ENCODE measurements at places on chromosomes 12 and 14.
A peak's percentile ranks its signal among the peaks of the same experiment; 100 is the strongest.

DNA sequence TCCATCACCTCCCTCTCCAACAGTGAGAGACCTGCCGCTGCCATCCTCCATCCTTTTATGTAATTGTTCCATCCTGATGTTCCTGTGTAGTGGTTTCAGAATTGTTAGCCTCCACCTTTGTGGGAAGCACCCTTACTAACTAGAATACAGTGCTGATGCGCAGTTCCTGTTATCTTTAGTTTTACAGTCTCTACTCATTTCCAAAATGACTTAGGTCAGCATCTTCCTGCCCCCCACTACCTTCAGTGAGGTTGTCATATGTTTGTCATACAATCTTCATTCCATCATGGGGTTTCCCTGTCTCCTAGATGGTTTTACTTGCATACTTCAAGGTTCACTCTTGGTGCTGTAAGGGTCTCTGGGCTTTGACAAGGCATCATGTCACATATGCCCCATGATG lies 69.8 kb downstream of the EML1 start:
- no peak for DNase-seq

- no peak for DNase-seq
Measured at GRCh38 chr14:31071151-31071550, 45.0 kb upstream of the STRN3 start.

DNA sequence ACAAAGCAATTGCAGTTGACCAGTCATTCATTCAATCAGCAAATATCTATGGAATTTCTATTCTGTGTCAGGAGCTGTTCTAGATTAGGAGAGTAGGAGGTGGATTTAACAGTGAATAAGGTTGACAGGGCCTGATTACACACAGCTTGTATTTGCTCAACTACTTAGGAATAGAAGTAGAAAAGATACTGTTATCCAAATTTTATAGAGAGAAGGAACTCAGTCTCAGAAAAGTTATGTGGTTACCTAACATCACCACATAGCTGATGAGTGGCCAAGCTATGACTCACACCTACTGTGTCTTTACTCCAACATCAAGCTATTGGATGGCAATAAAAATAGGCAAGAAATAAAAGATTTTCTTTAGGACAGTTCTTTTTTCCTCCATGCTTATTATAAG lies 374.8 kb downstream of the RMST start:
- DNase-seq: peak; percentile 35

DNA sequence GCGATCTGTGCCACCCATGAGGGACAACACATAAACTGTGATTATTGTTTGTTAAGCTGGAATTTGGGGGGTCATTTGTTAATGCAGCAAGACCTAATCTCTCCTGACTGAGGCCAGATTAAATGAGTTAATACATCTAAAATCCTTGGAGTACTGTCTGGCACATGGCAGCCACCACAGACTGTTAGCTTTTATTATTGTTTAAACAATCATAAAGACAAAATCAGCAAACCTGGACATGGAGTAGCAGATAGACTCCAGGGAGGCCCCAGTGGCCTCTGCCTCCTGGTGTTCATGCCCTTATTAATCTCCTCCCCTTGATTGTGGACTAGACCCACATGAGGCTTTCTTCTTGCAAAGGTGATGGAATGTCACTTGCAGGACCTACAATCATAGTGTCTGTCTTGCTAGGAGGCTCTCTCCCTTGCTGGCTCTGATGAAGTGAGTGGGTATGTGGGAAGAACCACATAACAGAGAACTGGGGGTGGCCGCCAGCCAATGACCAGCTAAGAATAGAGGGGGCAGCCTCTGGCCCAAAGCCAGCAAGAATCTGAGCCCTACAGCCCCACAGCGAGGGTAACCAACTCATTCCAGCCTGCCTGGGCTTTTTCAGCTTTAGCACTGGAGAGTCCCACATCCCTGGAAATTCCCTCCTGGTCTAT lies 142.0 kb downstream of the SCARB1 start:
- no peak for DNase-seq

DNA sequence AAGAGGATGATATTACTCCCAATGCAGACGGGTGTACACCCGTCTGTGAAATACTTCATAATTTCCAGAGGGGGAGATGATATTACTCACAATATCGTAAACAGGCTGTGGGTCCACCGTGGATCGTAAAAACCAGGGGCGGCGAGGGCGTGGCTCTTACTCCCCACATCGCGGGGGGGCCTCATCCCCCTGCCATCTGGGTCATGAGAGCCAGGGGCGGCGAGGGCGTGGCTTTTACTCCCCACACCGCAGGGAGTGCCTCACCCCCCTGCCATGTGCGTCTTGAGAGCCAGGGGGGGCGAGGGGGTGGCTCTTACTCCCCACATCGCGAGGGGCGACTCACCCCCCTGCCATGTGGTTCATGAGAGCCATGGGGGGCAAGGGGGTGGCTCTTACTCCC lies 86.2 kb upstream of the GNG2 start:
- DNase-seq: no peak

GRCh38 chr14:105761842-105762241 lies 235.5 kb downstream of the TMEM121 start:
- no peak for DNase-seq

DNA sequence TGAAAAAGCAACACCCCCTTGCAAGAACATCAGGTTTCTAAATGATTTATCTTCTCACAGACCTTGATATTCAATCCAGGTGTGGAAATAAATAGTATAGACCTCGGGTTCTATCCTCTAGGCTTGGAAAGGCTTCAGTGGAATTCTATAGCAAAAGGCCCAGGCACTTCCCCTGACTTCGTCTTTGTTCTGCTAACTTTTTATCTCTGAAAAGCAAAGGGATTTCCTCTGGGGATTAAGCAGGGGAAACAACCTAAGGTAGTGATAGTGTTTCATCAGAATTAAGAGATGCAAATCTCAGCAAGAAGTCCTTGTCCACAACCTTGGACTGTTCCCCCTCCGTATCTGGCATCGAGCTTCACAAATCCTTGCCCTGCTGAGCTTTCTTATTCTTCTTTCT lies 59.5 kb upstream of the DUSP6 start:
- no peak for DNase-seq

DNA sequence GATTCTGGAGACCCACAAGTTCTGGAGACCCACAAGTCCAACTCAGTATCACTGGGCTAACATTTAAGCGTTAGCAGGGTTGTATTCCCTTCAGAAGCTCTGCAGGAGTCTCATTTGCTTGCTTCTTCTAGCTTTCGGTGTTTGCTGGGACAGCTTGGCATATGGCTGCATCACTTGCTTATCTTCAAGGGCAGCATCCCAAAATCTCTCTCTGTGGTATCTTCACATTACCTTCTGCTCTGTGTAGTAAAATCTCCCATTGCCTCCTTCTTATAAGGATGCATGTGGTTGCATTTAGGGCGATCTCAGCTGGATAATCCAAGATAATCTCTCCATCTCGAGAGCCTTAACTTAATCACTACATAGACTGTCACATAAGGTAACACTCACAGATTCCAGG lies 7.3 kb upstream of the CNTN1 start:
- no peak for DNase-seq

GRCh38 chr12:96514328-96514727 lies 25.0 kb downstream of the CFAP54 start:
- DNase-seq: no peak

- no peak for DNase-seq
Measured at GRCh38 chr12:92029136-92029535, 116.5 kb downstream of the BTG1 start.

DNA sequence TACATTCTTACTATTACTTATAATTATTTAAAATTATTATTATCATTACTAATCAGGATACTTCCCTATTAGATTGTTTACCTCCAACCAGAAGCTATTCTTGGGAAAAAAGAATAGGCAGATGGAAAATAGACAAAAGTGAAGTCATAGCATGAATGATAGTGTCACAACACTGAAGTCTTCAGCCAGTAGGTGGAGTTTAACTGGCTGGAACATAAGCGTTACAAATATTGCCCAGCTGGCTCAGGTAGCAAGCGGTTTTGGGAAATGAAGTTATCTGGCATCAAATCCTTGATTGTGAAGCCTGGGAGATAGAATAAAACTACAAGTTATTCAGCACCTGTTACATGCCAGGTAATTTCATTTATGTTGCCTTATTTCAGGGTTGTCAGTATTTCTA lies 762.9 kb downstream of the C12orf50 start:
- no peak for DNase-seq

GRCh38 chr12:57161491-57161890 lies 14.1 kb upstream of the LRP1-AS start:
- no peak for DNase-seq

GRCh38 chr12:93178154-93178878 lies 199.4 kb upstream of the NUDT4 start:
- DNase-seq: no peak

DNA sequence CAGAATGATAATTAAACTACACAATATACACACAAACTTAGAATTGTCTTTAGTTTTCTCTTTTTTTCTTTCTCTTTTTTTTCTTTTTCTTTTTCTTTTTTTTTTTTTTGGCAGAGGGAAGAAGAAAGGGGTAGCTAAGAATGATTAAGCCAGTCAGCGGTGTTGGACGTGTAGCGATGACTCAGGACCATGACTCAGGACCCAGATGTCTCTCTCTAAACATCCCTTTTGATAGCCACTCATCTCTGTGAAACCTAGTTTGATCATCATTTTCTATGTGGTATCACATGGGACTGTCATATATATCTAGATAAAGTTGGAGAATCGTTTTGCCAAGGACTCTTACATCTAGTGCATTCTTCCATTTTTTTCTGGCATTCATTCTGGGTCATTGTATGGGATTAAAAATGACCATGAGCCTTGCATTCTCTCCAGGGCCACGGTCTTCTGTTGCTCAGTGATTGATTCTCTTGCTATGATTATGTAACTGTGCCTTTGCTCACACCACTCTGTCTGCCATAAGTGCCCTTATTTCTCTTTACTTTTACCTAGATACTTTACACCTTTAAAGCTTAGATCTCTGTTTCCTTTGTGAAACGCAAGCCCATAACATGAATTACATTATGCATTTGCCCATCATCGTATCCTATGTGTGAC lies 26.6 kb upstream of the NRXN3 start:
- DNase-seq: no peak

GRCh38 chr12:26754148-26754547 lies 78.8 kb downstream of the ITPR2 start:
- no peak for DNase-seq

DNA sequence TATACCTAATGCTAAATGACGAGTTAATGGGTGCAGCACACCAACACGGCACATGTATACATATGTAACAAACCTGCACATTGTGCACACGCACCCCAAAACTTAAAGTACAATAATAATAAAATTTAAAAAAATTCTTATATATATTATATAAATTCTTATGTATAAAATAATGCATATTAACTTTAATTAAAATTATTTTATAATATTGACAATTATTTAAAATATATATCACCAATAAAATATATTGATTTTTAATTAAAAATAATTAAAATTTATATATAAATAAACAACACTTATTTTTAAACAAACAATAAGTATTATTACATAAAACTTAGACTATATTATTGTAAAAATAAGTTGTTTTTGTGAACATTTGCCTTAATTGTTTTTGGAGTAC lies 188.8 kb downstream of the SYT1 start:
- no peak for DNase-seq

GRCh38 chr12:55697686-55698085 lies 10.0 kb downstream of the ITGA7 start:
- DNase-seq: no peak

- DNase-seq: no peak
Measured at GRCh38 chr14:47438650-47439140, 236.7 kb downstream of the MDGA2 start.

- no peak for DNase-seq
Measured at GRCh38 chr12:123938679-123939480, 33.8 kb downstream of the CCDC92 start.

GRCh38 chr12:15428632-15429031 lies 106.3 kb downstream of the PTPRO start:
- no peak for DNase-seq

DNA sequence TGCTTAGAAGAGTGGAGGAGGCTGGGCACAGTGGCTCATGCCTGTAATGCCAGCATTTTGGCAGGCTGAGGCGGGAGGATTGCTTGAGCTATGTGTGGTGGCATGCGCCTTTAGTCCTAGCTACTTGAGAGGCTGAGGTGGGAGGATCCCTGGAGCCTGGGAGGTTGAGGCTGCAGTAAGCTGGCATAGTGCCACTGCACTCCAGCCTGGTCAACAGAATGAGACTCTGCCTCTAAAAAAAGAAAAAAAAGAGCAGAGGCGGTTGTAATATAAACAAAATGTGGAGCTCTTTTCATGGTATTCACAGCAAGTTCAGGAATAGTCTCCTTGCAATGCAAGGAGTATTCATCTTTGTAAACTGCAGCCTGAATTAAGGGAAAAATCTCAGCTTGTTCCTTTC lies 27.2 kb downstream of the ARID2 start:
- DNase-seq: no peak

DNA sequence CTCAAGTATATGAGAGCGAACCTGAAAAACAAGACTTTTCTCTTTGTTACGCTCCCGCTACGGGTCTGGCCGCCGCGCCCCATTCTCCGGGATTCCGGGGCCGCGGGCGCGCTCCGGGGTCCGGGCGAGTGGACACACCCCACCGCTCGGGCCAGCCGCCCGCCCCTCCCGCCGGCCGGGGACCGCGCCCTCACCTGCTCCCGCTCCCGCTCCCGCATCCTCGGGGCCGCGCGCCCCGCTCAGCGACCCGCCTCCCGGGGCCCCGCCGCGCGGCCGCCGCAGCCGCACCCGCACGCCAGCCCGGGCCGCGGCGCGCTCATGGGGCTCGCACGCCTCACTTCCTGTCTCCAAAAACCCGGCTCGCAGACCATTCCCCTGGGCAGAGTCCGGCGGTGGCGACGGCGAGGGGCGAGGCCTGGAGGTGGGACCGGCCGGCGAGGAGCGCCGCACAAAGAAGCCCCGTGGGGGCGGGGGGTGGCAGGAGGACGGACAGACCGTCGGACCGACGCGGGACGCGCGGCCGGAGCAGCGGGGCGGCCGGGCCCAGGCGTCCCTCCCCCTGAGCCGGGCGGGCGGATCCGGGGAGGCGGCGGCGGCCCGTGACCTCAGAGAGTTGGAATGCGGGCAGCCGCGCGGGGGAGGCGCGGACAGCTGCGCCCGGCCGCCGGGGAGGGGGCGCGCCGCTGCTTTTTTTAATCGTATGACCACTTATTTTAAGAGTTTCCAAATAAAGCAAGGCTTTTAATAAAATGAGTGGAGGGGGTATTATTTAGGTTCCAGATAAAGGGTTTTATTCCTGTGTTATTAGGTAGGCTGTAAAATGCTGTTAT lies at the start of gene PTPN21:
Gene PTPN21 (minus strand): TSS at position 551 of the 830 bp plus-strand sequence. CDS start 4,590 bp downstream, outside the sequence.
- DNase-seq: peak; percentile 91

DNA sequence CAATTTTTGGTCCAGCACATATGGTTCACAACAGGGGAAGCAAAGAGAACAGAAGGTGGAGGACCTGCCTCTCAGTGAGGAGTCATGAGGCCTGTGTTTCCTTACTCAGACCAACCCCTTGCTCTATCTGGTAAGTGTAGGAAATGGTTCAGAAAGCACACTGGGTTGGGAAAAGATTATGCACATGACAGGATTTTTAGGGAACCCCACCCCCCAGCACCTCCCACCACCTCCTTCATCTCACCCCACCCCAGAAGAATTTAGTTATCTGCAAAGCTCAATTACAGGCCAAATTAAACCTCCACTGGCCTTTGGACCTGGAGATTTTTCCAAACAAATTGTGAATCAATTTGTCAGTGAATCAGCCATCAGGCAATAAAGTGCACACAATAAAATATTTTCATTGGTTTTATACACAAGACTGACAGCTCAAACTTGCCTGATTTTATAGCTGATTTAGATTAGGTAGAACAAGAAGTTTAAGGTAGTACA lies 132.8 kb downstream of the DACT1 start:
- no peak for DNase-seq

GRCh38 chr12:32140877-32141276 lies 34.2 kb downstream of the BICD1 start:
- DNase-seq: no peak

Data from right cardiac atrium (tissue), 5 donors.